Activated CD4-positive, alpha-beta T cell treated with anti-CD3 and anti-CD28 coated beads, Interleukin-2, amount 50 U/mL, for 16 hours (primary cell): ENCODE measurements at places on chromosomes 3 and 15.

DNA sequence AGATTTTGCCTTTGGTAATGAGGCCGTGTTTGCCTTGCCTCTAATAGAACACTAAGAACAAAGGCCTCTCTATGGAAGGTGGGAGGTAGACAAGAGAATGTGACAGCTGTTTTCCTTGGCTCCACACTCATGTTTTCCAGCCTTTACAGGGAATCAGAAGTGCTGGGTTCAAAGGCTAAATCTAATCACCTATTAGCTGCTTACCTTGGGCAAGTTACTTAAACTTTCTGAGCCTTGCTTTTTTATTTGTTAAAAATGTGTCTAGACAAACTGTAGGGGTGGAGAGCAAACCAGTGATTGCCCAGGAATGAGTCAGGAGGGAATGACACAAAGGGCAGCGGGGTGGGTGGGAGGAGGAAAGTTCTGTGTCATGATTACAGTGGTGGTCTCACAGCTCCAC, 179.0 kb downstream of the P3H2 start:
- DNase-seq, result no peak

DNA sequence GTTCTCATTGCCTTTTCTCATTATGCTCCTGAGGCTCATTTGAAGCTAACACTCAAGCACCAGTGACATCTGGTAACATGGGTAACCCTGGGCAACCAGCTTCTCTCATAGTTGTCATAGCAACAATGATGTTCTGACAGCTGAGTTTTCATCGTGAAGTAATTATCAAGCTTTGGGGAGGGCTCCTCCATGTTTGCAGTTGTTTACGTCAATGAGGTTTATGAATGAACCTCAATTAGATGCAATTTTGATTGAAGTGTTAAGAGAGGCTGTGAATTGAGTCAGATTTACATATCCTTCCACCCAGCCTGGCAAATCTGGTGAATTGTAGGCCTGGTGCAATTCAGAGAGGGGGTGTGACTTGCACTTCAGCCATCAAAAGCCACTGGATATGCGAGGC, 119.3 kb upstream of the CHD2 start:
- DNase-seq, result no peak

GRCh38 chr3:195247863-195248189, 23.1 kb downstream of the XXYLT1 start:
- DNase-seq, result no peak

DNA sequence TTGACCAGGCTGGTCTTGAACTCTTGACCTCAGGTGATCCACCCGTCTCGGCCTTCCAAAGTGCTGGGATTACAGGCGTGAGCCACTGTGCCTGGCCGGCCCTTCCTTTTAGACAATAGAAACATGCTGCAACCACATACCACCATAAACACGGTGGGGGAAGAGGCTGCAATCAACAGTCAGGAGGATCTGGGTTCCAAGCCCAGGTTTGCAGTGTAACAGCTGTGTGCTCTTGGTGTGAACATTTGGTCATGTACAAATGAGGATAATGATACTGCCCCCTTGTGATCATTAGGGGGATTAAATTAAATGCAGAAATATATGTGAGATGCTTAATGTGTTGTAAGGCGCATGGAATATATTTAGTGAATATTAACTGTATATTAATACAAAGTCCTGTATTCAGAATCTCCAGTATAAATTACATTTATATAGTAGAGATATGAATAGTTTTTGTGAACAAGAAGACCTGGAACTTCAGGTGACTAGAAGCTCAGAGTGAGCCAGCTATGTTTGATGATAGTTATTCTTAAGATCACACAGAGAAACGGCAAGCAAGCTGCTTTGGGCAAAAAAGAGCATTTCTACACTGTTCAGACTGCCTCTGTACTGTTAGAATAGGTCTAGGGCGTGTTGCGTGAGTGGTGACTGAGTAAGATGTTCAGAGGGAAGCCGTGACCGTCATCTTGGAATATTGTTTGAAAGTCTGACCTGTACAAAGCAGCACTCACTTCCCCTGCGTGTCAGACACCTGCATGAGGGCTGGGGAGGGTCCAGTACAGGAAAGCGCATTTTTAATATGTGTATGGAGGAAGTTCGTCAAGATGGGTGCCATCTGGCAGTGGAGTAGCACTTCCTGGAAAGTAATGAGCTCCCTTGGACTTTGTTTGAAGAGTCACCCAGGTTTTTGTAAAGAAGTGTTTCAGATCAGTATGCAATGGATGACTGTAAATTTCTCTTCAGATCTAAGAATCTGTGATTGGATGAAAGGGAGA, 125.8 kb downstream of the PGPEP1L start:
- peak; percentile 43 for DNase-seq

GRCh38 chr3:53677413-53677812, 168.8 kb downstream of the CHDH start:
- DNase-seq, result no peak
